ENCODE measurements at places on chromosomes 3 and 15. TPM values are rescaled to one million over a fixed set of nuclear protein-coding genes. Genes with fewer than 3 reads are reported as not detected.

The CHST13 gene
- total RNA-seq = not detected

The EOGT gene
- 11.1 TPM for total RNA-seq

- ATAC-seq = no peak
These were observed 318.4 kb upstream of the COL8A1 start for GRCh38 chr3:99319961-99320360.

The EIF4E3 gene
- total RNA-seq = 6.6 TPM

The MME gene
- total RNA-seq = 0.30 TPM

The RTP1 gene
- 0.18 TPM for total RNA-seq

The DHX36 gene
- 69.3 TPM for total RNA-seq

DNA sequence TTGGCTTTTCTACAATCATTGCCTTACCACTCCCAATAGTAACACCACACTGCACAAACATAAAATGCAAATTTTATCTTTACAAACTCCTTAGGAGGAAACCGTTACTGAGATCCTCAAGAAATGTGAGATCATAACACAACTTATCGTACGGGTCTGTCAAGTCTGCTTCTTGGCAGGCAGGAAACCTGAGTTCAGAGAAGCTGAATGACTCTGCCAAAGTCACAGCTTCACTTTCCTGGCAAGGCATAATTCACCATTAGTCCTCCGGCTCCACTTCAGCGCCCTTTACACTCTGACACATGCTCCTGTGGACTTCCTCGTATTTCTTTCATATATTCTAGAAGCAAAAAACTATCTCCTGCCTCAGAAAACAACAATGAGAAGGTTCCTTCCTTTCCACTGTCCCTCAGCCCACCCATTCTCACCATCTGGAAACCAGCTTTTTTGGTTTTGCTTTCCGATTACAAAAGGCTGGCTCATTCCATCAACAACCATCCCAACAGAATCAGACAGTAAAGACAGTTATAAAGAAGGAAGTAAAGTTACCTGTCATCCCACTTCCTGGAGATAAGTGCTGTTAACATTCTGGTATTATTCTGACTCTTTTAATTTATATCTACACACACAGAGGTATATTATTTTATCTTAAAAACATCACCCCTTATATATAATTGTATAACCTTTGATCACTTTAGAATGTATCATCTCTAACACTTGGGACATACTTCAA is 223.4 kb downstream of the STT3B start:
- no peak for ATAC-seq

DNA sequence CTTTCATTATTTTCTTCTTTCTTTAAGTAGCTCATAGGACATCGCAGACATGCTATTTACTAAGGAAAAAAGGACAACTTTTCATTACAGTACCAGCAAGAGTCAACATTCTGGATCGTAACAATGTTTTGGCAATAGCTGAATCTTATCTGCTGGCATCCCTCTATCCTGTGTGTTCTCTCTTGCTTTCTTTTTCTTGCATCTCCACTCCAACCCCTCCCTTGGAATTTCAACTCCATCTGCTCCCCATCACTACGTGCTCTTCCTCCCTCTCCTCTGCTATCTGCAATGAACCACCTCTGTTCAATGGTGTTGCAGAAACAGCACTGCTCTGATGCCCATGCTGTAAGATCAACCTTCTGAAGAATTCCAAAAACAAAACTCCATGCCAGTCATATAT is 106.6 kb downstream of the FBN1 start:
- ATAC-seq = no peak

GRCh38 chr3:154121701-154122551 is 736 bp downstream of the ARHGEF26 start:
- peak; percentile 73 for ATAC-seq

The PXYLP1 gene
- total RNA-seq = 37.8 TPM

- no peak for ATAC-seq
These were observed 40.3 kb upstream of the WNT5A start for GRCh38 chr3:55527361-55527760.

GRCh38 chr3:12975748-12976522 is 97.3 kb downstream of the IQSEC1 start:
- no peak for ATAC-seq

GRCh38 chr3:58693940-58694850 is 27.6 kb upstream of the FAM3D start:
- ATAC-seq = no peak

The RBP2 gene
- 0.38 TPM for total RNA-seq

DNA sequence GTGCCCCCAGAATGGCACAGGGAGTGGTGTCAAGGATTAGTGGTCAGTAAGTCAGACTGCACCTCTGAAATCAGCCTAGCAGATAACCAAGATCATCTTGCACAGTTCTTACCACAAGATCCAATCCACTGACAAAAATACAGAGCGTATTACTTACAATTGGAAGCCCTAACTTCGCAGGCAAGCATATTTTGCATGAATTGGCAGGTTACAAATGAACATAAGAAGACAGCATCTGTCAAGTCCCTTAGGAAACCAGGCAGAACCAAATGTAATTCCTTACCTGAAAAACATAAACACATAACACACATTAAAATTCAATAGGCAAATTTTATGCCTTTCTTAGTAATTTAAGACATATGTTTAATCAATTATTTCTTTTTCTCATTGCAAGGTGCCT is 293.4 kb downstream of the MAGI1 start:
- no peak for ATAC-seq

The TMEM212 gene
- total RNA-seq = not detected

GRCh38 chr3:4376499-4376898 is 73.3 kb downstream of the SETMAR start:
- ATAC-seq = no peak

The PARP15 gene
- not detected for total RNA-seq

- no peak for ATAC-seq
These were observed 579.8 kb downstream of the EDEM1 start for GRCh38 chr3:5767304-5767703.

The PPM1M gene
- total RNA-seq = 3.3 TPM

The OR4F15 gene
- total RNA-seq = 0.18 TPM

DNA sequence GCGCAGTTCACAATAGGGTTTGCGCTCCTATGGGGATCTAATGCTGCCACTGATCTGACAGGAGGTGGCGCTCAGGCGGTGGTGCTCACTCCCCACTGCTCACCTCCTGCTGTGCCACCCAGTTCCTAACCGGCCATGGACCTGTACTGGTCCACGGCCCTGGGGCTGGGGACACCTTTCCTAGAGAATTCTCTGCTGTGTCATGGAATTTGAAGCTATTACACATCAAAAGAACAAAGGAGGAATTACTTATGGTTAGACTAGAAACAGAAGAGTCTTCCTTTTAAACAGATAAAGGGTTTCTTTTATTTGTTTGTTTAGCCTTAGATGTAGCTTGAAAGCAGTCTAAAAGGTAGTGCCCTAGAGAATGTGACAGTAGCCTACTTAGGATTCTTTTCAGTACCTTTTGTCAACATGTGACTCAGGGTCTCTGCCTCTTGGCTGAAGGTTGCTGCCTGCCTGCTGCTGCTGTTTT is 50.3 kb downstream of the PAK2 start:
- no peak for ATAC-seq

The USP13 gene
- 7.4 TPM for total RNA-seq

GRCh38 chr3:126959136-126959920 is 23.6 kb upstream of the PLXNA1 start:
- ATAC-seq = peak; percentile 6

The LYSMD4 gene
- total RNA-seq = 13.2 TPM

DNA sequence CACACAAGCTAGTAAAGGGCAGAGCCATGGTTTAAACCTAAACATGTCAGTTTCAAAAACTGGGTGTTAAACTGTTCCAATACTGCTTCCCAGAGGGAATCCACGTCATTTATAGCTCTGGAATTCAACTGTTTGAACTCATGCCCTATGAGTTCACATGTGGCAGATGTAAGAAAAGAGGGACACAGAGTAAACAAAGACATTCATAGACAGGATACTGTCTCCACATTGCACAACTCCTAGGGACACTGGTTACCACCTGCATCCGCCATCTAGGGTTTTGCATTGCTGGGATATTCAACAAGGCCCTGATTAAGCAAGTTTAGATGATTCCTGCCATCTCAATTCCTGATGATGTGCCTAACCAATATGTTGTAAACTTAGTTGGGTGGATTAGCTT is 134.1 kb upstream of the COL8A1 start:
- no peak for ATAC-seq

GRCh38 chr3:36477655-36478054 is 97.4 kb downstream of the STAC start:
- ATAC-seq = no peak

The GPR62 gene
- total RNA-seq = 0.66 TPM

The PIK3CA gene
- total RNA-seq = 16.3 TPM

The THRB gene
- 14.4 TPM for total RNA-seq

The CLDN16 gene
- total RNA-seq = not detected

The UROC1 gene
- total RNA-seq = not detected

The GOLGA8J gene
- 0.39 TPM for total RNA-seq

The CDHR4 gene
- not detected for total RNA-seq

- ATAC-seq = no peak
These were observed 6.8 kb downstream of the CD96 start for GRCh38 chr3:111548756-111549155.

The C3orf85 gene
- total RNA-seq = not detected

- ATAC-seq = no peak
These were observed 163.9 kb downstream of the THSD4 start for GRCh38 chr15:71278989-71279756.

DNA sequence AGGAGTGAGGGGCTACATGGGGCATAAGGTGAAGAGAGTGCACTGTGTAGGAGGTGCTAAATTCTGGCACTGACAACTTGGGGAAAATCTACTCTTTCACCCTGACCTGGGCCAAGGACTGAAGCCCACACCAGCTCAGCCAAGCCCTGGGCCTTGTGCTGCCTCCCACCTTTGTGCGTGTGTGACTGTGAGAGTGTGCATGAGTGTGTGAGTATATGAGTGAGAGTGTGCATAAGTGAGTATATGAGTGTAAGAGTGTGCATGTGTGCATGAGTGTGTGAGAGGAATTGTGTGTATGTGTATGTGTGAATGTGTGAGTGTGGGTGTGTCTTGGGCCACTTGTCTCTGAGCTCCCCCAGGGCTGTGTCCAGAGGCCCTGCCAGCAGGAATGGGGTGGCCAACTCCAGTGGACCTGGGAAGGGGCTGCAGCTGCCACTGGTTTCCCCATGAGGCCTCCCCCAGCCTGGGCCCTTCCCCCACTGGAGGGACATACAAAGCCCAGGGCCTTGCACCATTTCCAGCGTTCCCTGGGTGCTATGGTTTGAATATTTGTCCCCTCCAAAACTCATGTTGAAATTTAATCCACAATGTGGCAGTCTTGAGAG is 15.2 kb downstream of the C3orf22 start:
- no peak for ATAC-seq

The RHCG gene
- total RNA-seq = 1.5 TPM

- no peak for ATAC-seq
These were observed 139.7 kb upstream of the COL8A1 start for GRCh38 chr3:99498550-99499234.

- ATAC-seq = no peak
These were observed 165.6 kb downstream of the XXYLT1 start for GRCh38 chr3:195105389-195105788.

The GOLGA6L4 gene
- total RNA-seq = 7.8 TPM

The KAT2B gene
- 12.5 TPM for total RNA-seq

The LRRIQ4 gene
- not detected for total RNA-seq

The KBTBD13 gene
- total RNA-seq = not detected

The AP4E1 gene
- total RNA-seq = 10.9 TPM

GRCh38 chr15:98906712-98907083 is 100.9 kb downstream of the PGPEP1L start:
- peak; percentile 26 for ATAC-seq

DNA sequence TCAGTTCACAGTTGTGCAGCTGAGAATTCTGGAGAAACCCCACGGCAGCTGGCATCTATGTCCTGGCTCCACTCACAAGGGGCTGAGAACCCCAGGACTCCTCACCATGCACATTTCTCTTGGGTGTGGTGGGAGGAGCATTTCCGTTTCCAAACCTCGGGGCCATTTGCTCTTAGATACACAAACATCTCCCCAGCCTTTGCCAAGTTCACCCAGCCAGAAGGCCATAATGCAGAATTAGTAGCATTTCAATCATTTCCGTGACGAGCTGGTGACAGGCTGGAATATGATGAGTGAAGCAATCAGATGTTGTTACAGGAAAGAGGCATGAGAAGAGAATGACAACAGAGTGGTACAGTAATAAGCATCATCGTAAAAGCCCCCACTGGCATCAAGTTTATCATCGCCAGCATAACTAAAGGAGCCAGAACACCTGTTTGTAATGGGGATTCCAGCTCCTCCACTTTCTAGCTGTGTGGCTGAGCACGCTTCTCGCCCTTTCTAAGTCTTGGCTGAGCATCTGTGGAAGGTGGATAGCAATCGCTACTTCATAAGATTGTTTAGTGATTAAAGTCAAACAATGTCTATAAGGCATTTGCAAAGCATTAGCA is 82.0 kb downstream of the LIPC start:
- ATAC-seq = peak; percentile 89

- ATAC-seq = peak; percentile 100
These were observed 15.4 kb upstream of the BFSP2 start for GRCh38 chr3:133384331-133385027.

GRCh38 chr3:9400616-9401015 is 3.2 kb downstream of the SETD5 start:
- no peak for ATAC-seq

The C3orf20 gene
- 0.09 TPM for total RNA-seq

DNA sequence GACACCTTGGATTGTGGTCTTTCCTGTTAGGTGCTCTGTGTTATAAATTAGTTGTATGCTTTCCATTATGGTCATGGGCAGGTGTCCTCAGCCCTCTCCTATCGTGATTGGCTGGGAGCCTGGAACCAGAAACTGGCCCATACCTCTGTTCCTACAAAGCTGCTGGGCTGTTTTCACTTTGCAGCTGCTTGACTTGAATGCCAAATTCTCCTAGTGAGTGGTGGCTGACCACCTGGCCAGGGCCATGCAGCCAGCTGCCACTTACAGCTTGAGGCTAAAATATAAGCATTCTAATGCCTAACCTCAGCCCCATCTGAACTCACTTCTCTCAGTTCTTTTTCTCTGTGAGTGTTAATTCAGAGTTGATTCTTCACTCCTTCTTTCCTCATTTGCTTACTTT is 239.3 kb upstream of the GBE1 start:
- ATAC-seq = no peak

The DNAJA4 gene
- 1.2 TPM for total RNA-seq

The CNTN4 gene
- total RNA-seq = 12.6 TPM

DNA sequence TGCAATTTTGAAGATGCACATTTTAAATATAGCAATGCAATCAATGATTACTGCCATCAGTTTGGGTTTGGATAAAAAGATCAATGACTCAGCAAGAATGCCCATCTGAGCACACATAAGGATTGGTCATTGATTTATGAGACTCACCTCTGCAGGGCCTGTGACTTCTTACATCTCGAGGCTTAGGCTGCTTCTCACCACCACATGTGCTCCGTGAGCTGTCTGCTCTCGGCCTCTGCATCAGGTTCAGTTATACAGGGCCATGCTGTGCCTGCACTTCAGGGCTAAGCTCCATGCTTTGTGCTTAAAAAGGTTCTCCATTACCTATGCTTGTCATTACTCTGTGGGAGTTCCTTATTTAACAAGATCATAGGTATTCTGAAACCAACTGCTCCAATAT is 887.5 kb downstream of the DIPK2A start:
- ATAC-seq = no peak

DNA sequence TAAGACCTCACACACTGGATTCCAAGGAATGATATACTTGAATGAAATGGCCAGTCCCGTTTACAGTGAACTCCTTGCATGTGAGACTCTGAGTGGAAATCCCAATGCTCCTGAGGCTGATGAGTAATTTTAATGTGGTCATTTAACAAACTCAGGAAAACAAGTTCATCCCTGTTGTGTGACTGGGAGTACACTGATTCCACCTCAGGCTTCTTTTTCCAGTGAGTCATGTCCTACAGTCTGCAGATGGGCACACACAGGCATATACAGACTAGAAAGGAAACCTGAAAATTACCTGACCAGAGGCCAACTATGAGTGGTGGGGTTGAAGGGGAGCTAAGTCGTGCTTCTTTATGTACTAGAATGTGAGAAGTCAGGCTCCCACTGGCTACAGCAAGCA is 5.8 kb downstream of the SQOR start:
- ATAC-seq = peak; percentile 32
